ENCODE measurements at places on chromosomes 7 and 10. TPM values are rescaled to one million over a fixed set of nuclear protein-coding genes. Genes with fewer than 3 reads are reported as not detected.

Gene PRPS1L1
- not detected for total RNA-seq

Gene SMKR1
- 0.65 TPM for total RNA-seq

Gene WIPF3
- total RNA-seq, result not detected

Gene ANKRD61
- not detected for total RNA-seq

All from fibroblast of the aortic adventitia (primary cell).